Fibroblast of skin of abdomen (primary cell): ENCODE measurements at places on chromosomes 1 and 21.

DNA sequence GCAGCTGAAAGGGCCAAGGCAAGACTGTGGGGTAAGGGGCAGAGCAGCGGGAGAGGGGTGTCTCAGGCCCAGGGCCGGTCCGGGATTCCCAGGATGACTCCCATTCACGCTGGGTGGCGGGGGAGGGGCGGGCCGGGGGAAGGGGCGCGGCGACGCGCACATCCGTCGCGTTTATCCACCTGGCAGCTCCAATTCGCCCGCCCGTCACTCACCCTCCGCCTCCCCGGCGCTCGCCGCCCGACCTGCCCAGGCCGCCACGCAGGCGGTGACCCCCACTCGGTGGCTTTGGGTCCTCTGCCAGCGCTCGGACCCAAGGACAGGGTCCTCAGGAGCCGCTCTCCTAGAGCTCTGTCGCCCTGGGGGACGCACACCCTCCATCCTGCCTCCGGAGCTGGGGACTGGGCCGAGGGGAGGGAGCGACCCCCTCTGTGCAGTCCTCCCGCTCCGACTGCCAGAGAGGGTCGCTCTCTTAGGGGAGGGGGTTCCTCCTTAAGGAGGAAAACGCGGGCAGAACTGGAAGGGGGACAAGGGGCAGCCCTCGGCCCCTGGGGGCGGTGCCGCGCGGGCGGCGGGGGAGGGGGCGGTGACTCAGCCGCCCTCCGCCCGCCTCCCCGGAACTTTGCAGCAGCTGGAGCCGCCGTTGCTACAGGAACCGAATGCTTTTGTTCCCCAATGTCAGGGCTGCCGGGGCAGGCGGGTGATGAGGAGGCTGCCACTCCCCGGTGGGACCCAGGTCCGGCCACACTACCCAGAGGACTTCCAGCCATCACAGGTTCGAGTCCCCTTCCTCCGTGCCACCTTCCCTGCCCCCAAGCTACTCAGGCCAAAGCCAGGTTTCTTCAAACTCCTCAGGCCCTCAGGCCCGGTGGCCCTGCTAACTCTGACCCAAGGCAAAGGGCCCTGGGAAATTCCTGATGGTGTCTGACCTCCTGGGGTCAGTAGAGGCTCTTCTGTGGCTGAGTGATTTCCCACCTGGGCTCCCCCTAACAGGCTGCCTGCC is 3.4 kb downstream of the ADGRB2 start:
- DNase-seq = peak; percentile 69

- peak; percentile 84 for DNase-seq
These were observed 294.0 kb downstream of the LRRC40 start for GRCh38 chr1:69911301-69911801.

- DNase-seq = peak; percentile 29
These were observed 41.7 kb downstream of the EPB41 start for GRCh38 chr1:28956038-28956464.

DNA sequence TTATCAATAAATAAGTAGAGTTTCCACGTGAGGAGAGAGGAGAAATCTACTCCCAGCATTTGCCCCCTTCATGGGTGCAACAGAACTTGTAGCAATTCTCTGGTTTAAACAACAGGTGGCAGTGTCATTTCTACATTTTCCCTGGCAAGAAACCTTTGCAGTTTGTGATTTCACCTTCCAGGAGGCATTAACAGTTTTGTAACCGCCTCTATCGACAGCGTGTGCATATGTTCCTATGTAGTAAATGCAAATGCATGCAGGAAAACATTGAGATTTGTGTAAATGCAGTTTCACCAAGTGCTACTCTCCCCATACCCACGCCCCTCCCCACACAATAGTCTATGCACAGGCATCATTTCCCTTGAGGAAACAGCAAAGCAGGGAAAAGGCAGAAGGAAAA is 494.7 kb downstream of the SMYD3 start:
- peak; percentile 49 for DNase-seq

GRCh38 chr1:7300893-7301663 is 470.0 kb upstream of the VAMP3 start:
- DNase-seq = peak; percentile 98

GRCh38 chr1:210558302-210558701 is 229.6 kb downstream of the HHAT start:
- no peak for DNase-seq

DNA sequence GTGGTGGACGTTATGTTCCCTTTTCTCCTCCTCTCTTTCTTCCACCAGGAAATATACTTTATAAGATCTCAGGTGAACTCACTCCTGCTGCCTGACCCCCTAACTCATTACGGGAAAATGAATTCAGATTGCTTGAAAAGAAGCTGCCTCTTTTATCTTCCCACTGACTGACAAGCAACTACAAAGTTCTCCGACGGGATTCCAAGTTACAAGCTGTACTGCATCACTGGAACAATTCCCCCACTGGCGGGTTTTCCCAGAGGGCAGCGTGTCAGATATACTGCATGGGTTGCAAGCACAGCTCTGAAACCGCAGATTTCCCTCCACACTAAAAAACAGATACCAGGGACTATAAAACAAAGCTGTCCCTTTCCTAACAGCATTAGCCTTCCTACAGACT is 390.6 kb downstream of the KCTD3 start:
- DNase-seq = peak; percentile 60

- DNase-seq = no peak
These were observed 151.2 kb downstream of the TGFBR3 start for GRCh38 chr1:91734761-91735160.

DNA sequence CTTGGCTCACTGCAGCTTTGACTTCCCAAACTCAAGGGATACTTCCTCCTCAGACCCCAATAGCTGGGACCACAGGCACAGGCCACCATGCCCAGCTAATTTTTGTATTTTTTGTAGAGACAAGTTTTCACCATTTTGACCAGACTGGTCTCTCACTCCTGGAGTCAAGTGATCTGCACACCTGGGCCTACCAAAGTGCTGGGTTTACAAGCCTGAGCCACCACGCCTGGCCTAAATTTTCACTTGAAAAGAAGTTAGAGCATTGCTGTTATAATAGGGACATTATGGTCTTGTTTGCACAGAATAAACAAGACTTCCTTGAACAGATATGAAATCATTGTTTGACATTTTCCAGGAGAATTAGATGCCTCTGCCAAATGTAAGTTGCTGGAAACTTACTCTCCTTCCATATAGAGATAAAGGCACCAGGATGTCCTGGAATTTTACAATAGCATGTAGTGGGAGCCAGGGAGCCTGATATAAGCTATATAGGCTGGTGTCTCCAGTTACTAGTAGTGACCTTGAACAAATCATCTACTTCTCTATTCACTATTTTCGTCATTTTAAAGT is 16.9 kb downstream of the SLC35A3 start:
- no peak for DNase-seq

GRCh38 chr1:55559161-55559611 is 344.0 kb upstream of the USP24 start:
- peak; percentile 17 for DNase-seq
